ENCODE measurements at places on chromosomes 4 and X.

- no peak for DNase-seq
Observed at GRCh38 chr4:143353797-143354196, 17.1 kb downstream of the GAB1 start.

- no peak for DNase-seq
Observed at GRCh38 chr4:22531311-22532019, 15.6 kb upstream of the ADGRA3 start.

- no peak for DNase-seq
Observed at GRCh38 chr4:86706923-86707597, 112.9 kb downstream of the PTPN13 start.

DNA sequence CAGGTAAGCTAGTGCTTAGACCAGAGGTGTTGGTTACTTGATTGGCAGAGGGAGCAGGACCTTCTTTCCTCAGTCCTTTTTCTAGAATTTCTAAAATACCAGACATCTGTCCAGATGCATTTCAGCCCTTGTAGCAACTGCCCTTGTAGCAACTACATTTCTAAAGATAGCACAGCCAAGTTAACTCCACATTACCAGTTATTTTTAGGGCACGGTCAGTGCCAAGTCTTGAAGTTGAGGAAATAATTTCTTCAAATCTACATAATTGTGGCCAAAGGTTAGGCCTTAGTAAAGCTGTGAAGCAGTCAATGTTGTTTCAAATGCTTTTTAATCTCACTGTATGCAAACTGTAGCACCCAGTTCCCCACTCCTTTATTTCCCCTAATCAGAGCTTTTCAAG lies 62.9 kb downstream of the MID1IP1 start:
- no peak for DNase-seq

- DNase-seq, result no peak
Observed at GRCh38 chr4:6953751-6954380, 44.2 kb downstream of the TBC1D14 start.

DNA sequence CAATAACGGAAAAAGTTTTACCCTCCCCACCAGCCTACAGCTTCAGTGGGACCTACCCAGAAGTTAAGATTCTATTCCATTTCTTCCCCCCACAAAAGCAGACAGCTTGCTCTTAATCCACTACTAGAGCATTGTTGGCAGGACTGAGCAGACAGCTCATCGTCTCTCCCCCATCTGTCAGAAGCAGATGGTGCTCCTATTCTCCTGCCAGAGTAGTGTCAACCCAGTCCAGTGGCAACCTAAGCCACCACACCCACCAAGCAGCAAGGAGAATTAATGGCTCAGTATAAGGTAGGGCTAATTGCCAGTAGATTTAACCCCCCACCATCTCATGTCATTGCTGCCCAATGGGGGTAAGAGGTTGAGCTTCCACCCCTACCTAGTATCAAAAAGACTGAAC lies 62.0 kb downstream of the AWAT2 start:
- no peak for DNase-seq

- DNase-seq, result no peak
Observed at GRCh38 chr4:88660446-88661294, 37.0 kb downstream of the NAP1L5 start.

GRCh38 chr4:73916172-73916925 lies 47.2 kb downstream of the CXCL1 start:
- no peak for DNase-seq

DNA sequence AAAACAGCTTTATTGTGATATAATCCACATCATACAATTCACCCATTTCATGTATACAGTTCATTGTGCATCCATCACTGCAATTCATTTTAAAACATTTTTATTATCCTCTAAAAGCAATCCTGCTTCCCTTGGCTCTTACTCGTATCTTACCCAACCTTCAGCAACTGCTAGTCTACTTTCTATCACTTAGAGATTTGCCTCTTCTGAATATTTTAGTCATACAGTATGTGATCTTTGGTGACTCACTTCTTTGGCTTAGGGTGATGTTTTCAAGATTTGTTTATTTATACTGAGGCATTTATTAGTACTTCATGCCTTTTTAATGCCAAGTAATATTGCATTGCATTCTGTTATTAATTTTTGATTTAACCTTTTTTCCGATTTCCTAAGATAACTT lies 15.0 kb upstream of the MSMO1 start:
- no peak for DNase-seq

DNA sequence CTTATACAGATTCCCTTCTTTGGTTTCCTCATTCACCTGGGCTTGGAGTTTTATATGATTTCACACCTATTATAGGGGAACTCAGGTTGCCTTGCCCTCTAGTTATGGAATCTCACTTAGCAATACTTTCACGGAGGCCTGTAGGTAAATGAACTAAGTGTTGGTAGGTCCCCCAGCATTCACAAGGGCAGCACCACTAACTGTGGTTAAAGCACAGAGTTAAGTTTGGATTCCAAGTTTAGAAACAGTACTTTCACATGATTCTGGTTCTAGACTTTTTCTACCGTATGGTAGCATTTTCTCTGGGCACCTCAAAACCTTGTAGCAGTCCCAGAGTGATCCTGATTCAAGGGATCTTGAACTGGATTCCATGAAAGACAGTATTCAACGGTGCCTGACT lies 46.4 kb downstream of the SH2D1A start:
- no peak for DNase-seq

All from activated CD8-positive, alpha-beta memory T cell treated with anti-CD3 and anti-CD28 coated beads for 24 hours (primary cell).